ENCODE measurements at places on chromosomes 2 and 18.
A peak's percentile ranks its signal among the peaks of the same experiment; 100 is the strongest.

DNA sequence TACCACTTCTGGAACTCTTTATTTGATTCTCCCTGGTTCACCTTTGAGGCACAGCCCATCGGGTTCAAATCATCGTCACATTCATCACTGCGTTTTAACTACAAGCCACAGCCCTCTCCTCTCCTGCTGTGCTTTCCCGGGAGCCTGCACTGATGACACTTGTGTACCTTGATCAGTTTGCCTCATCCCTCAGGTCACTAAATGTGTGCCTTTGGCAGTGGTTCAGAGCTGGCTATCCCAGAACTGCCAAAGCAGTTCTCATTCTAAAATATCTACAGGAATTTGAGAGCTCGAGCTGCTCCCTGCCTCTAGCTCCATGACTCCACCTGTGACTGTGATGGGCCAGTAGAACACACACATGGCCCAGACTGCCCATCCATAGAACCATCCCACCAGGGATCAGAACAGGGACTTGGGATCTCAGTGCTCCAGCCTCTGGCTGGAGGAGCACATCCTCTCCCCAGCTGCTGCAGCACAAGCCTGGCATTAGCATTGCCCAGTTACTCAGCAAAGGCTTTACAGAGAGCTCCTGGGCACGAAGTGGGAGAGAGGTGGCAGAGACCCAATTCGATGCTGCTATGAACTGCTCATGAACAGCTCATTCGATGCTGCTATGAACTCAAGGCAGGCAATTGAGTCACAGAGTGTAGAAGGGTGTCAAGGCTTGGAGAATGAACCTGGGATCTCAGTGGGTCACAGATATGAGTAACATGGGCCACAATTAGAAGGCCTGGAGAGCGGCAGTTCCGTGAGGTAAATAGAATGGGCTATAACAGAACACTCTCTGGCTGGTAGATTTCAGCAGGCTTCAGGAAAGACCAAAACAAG, 41.9 kb downstream of the EVA1A start:
- no peak for DNase-seq

GRCh38 chr2:63980794-63981193, 38.4 kb downstream of the VPS54 start:
- no peak for DNase-seq

- DNase-seq: no peak
Measured at GRCh38 chr2:197969391-197969893, 165.0 kb downstream of the PLCL1 start.

GRCh38 chr18:79413901-79414300, 18.2 kb downstream of the NFATC1 start:
- no peak for DNase-seq

DNA sequence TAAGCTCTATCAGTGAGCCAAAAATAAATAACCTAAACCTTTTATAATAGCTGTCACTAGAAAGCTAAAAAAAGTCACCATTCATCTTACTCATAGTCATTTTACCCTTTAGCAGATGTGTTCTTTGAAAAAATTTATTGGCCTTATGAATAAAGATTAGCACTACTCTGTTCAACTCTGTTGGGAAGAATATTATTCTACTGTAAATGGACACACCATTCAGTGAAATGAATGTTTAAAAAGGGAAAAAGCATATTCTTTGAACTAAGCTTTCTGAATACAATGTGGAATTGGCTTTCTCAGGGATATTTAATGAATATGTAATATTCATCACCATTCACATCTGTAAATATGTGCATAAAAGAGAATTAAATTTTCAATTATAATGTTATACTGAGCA, 422.0 kb downstream of the CBLN2 start:
- no peak for DNase-seq

- DNase-seq: no peak
Measured at GRCh38 chr2:59093571-59093970, 852.4 kb upstream of the FANCL start.

GRCh38 chr2:30778611-30779010, 28.6 kb downstream of the CAPN13 start:
- DNase-seq: no peak

GRCh38 chr2:134154246-134154645, 99.6 kb upstream of the MGAT5 start:
- DNase-seq: no peak

GRCh38 chr2:134581877-134582546, 136.8 kb downstream of the TMEM163 start:
- DNase-seq: no peak

GRCh38 chr2:152950126-152950525, 231.7 kb downstream of the ARL6IP6 start:
- DNase-seq: no peak

DNA sequence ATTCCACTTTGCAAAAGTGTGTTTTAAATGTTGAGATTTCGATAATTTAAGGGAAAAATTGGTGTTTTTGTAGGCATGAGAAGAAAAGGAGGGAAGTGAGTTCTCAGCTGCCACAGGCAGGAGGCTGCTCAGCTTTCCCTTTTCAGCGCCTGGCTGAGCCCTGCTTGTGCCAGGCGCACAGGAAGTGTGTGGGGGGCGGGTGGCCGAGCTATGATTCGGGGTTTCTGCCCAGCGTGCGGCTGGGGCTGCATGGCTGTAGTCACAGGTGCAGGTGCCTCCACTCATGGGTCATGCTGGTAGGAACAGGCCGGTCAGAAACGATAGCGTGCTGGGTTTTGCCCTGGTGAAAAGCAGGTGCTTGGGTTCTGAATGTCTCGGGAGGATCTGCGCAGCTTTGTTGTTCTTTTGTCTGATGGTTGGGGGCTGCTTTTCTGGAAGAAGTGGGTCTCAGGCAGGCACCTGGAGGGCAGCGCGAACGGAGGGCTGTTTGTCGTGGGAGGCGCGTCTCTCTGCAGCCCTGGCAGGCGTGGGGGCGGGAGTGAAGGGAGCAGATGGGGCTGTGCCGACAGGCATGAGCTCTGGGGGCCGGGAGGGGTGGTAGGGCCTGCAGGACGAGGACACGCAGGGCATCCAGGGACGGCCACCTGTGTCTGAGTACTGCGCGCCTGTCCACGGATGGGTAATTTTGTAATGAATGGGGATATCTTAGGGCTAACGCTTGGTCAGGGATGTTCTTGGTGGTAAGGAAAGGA, 2.1 kb downstream of the KCNG2 start:
- no peak for DNase-seq

DNA sequence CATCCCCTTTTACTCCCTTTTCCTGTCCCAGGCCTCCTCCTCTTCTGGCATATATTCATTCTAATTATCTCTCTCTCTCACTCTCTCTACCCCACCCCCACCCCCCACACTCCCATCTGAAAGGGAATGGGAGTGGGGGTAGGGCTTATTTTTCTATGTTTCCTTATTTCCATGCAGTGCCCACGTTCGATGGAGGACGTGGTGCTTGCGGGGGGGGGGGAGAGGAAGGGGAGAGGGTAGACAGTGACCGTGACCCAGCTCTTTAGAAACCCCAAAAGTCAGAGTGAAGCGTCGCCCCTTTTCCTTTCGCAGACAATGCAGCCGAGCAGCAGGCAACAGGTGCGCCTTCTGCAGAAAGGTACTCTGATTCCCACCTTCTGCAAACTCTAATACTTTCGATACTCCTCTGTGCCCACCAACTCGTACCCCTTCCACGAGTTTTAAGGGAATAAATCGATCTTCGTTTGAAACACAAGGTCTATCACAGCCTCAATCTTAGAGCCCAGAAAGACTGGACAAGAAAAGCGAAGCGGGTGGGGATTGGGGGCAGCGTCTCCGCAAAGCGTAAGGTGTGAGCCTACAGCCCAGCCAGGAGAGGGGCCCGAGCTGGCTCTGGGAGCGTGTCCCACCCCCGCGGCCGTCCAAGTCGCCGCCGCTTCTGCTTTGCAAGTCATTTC, 891 bp upstream of the NR4A2 start:
- DNase-seq: no peak

DNA sequence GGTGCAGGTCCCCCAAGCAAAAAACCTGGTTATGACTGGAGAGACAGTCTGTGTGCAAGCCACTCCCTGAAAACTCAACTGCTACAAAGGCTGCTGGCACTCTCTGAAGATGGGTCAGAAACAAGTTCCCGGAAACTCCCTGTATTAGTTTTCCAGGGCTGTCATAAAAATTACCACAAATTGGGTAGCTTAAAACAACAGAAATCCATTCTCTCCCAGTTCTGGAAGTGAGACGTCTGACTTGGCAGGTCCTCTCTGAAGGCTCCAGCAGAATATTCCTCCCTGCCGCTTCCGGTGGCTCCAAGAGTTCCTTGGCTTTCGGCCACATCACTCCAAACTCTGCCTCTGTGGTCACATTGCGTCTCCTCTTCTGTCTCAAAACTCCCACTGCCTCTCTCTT, 30.1 kb upstream of the SERPINE2 start:
- no peak for DNase-seq

DNA sequence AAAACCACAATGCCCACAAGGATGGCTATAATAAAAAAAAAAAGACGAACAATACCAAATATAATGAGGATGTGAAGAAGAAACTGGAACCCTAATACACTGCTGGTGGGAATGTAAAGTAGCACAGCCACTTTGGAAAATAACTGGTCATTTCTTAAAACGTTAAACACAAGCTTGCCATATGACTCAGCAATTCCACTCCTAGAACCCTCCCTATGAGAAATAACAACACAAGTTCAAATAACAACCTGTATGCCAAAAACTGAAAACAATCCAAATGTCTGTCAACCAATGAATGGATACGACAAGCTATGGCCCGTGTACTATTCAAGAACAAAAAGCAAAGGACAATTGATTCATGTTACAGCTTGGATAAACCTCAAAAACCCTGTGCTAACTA, 7.0 kb upstream of the ALPK2 start:
- no peak for DNase-seq

DNA sequence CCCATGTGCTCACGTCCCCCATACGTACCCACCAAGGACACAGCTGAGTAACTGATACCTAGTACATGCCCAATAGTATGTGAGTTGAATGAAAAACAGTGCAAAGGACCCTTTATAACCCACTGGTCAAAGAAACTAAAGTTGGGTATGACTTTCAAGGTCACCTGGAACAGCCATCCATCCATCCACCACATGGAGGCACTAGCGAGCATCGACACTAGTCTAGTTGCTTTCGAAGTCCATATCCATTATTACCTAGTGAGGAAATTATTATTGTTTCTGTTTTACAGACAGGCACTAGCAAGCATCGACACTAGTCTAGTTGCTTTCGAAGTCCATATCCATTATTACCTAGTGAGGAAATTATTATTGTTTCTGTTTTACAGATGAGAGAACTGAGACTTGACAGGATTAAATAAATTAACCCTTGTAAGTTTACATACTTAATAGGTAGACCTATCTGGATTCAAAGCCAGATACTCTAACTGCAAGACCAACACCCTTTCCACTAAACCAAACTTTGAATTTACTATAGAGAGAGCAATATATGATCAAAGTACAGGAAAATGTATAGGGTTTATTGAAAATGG, 233.7 kb downstream of the METTL4 start:
- DNase-seq: peak; percentile 6

DNA sequence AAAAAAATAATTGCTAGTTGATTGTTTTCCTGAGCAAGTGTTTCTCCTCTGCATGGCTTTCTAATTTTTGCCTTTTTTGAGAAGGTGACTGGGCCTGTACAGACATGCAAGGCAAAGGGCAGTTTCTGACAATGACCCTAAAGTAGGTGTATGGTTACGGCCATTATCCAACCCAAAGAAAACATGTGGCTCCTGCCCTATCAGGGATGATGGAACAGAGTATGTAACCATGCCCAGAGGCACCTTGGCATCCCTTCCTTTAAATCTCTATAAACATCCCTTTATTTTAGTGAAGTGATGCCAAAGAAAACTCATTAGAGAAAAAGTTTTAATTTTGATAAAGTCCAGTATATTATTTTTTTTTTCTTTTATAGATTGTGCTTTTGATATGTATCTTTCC, 217.5 kb downstream of the LPIN1 start:
- DNase-seq: no peak

- DNase-seq: peak; percentile 8
Measured at GRCh38 chr2:54945391-54946219, 104.6 kb downstream of the RTN4 start.

- DNase-seq: no peak
Measured at GRCh38 chr2:13681936-13682335, 950.6 kb upstream of the LRATD1 start.

- no peak for DNase-seq
Measured at GRCh38 chr2:40169430-40169829, 282.5 kb downstream of the SLC8A1 start.

- no peak for DNase-seq
Measured at GRCh38 chr18:71221405-71221804, 932.6 kb downstream of the SOCS6 start.

DNA sequence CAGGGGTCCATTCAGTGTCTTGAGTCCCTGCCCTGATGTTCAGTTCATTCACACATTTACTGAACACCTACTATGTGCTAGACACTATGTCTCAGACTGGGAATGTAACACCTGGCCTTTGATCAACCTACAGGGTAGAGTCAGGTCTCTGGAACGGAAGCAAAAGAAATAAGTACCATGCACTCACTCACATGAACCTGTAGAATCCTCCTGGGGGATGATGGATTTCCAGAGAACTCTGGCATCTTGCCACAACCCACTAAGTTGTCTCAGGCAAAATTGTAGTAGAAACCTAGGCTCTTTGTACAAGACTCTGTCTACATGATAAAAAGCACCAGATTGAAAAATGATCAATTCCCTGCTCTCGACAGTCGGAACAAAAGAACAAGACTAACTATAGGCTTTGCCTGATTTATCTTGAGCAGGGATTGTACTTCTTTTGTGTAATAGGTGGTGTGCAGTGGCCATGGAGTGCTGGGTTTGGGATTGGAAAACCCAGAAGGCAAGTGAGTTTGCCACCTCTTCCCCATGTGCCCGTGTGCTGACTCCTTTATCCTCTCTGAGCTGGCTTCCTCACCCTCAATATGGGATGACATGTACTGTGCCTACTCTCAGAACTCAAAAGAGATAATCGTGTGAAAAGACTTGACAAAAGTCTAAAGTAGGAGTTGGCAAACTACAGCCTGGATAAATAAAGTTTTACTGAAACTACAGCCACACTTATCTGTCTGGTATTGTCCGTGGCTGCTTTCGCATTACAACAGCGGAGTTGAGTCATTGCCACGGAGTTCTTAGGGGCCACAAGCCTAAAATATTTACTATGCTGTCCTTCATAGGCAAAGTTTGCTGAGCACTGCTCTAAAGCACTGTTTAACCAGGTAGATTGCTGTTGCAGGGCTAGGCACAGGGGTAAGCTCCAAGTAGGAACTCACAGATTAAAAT, 4.4 kb downstream of the CAPN14 start:
- no peak for DNase-seq

GRCh38 chr2:235116885-235117492, 165.2 kb downstream of the SH3BP4 start:
- DNase-seq: no peak

- no peak for DNase-seq
Measured at GRCh38 chr2:62794791-62795190, 89.3 kb downstream of the EHBP1 start.

- DNase-seq: no peak
Measured at GRCh38 chr18:37512400-37512799, 53.2 kb downstream of the CELF4 start.

All from stimulated activated CD4-positive, alpha-beta T cell treated with anti-CD3 and anti-CD28 coated beads, TNF-alpha, amount 100 ng/mL, for 48 hours (primary cell).